COR-L47 (cell line): ENCODE measurements at places on chromosomes 13 and 19.

GRCh38 chr13:30882026-30882850 is 23.8 kb upstream of the MEDAG start:
- DNase-seq, result no peak

DNA sequence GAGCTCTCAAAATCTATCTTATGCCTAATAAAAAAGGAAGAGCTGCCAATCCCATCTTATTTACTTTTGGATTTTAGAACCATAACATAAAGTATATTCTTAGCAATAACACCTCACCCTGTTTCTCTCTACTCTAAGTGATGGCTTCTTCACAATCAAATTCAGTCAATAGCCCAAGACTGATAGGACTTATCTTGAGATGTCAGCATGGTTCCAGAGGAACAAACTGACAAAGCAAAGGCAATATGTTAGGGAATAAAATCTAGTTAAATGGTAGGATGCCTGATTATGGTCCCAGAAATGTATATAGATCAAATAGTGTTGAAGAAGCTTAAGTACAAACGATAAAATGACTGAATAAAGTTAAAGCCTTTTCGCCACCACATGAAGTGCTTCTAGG is 36.3 kb downstream of the DACH1 start:
- DNase-seq, result no peak

- DNase-seq, result no peak
Measured at GRCh38 chr13:113274721-113275120, 22.3 kb upstream of the LAMP1 start.

- no peak for DNase-seq
Measured at GRCh38 chr19:36049080-36049698, 4.9 kb downstream of the THAP8 start.

- no peak for DNase-seq
Measured at GRCh38 chr19:41887711-41888382, 4.9 kb downstream of the ARHGEF1 start.
